ENCODE measurements at places on chromosomes 6 and 20.

DNA sequence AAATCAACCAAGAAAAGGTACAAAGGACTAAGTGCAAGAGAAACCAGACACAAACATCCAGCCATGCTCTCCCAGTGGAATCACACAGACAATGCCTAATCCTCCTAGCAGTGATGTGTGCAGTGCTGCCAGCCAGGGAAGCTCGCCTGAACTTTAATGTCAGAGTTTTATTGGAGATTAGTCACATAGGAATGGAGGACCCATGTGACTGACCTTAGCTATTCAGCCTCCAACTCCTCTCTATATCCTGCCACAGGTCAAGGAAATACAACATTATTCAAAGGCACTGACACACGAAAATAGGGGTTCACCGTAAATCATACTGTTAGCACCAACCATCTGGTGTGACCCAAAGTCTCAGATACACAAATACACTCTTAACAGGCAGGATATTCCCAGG, 684.6 kb downstream of the DOK5 start:
- DNase-seq = no peak

- DNase-seq = no peak
Measured at GRCh38 chr6:14088600-14089192, 28.9 kb upstream of the CD83 start.

DNA sequence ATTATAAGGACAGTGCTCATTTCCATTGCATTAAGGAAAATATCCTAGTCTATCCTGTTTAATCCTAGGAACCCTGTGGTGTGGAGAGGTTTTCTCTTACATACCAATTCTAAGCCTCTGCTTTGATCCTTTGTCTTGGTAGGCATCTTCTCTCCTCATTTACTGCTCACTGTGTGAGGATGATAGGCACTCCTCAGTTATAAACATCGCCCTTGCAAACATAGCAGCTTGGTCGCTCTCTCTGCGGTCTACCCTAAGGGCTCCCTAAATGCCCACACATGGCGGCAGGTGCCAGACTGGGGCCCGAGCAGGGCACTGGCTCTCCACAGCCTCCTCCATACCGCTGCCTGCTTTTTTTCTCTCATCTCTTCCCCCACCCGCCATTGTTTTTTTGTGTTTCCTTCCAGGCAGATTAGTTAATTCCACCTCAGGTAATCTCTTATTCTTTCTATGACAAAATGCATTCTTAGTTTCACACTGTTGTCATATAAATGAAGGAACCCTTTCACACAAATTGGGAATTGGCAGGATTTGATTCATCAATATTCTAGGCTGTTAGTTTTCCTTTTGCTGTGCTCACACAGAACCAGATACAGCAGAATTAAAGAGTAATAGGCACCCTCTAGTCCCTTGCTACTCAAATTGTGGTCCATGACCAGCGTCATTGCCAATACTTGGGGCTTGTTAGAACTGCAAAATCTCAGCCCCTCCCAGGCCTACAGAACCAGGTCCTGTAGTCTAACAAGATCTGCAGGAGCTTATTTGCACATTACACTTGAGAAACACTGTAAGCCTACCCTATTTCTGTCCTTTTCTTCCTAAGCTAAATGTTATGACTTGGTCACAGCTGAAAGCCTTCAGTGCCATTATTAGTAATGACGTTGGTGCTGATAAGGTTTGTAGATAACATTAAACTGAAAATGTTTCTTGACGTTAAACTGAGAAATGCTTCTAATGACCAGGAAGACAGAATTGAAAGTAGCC, 36.3 kb downstream of the CARMIL1 start:
- DNase-seq = no peak

- no peak for DNase-seq
Measured at GRCh38 chr6:12258591-12259075, 31.5 kb upstream of the EDN1 start.

GRCh38 chr6:114301596-114302219, 41.1 kb downstream of the HS3ST5 start:
- no peak for DNase-seq

GRCh38 chr20:47423586-47423985, 67.1 kb upstream of the ZMYND8 start:
- DNase-seq = no peak

DNA sequence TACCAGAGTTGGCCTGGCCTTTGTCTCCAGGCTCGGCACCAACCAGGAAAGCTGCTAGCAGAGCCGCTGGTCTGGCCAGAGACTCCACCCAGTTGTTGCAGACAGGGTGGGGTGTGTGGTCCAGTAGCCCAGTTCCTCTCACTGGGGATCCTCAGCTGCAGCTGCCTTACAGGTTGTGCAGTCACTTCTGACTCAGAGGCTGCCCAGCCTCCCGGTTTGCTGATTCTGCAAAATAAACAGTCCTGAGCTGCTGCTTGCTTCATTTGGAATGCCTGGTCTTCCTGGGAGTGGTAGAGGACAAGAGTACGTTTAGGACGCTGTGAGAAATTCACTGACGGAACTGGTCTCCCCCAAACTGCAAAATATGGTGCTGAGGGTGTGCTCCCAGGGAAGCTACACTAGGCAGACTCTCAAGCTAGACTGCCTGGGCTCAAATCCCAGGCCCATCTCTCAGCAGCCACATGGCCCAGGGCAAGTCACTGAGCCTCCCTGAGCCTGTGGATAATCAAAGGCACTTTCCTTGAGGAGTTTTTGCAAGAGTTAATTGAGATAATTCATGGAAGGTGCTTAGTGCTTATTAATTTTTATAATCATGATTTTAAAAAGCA, 246.1 kb downstream of the TFAP2C start:
- DNase-seq = no peak

DNA sequence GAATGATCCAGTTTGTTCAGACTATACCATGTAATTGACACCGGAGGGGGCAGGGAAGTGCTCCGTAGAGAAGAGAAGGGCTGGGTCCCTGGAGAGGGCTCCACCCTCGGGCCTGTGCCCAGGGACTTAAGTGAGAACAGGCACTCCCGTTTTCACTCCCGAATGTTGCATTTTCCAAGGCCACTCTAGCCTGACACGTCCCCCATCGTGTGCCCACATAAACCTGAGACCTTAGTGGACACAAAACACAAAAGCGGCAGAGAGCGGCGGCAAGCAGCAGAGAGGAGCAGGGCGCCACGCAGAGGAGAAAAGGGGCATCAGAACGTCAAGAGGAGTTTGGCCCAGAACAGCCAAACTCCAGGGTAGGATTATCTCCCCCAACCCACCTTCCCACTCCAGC, 1405.1 kb downstream of the GRIK2 start:
- no peak for DNase-seq

GRCh38 chr20:19478320-19478895, 266.0 kb downstream of the SLC24A3 start:
- no peak for DNase-seq
